T-helper 1 cell treated with Interleukin-12 subunit alpha and Interleukin-12 subunit beta and Interleukin-4 antibody, amounts not matched to agents 30 ng/mL and 1 ng/mL, for 36 hours (primary cell): ENCODE measurements at places on chromosomes 16 and 17. TPM values are rescaled to one million over a fixed set of nuclear protein-coding genes. Genes with fewer than 3 reads are reported as not detected.

COG4 gene
- 55.8 and 57.9 TPM in 2 replicates for total RNA-seq

UMOD gene
- total RNA-seq: not detected in 2 replicates

VPS4A gene
- total RNA-seq: 38.6 and 40.1 TPM in 2 replicates

NKD1 gene
- 1.0 and 1.5 TPM in 2 replicates for total RNA-seq

TP53TG3B gene
- not detected in 2 replicates for total RNA-seq

MAF gene
- total RNA-seq: 67.6 and 70.6 TPM in 2 replicates

KRTAP9-7 gene
- not detected in 2 replicates for total RNA-seq

IQCK gene
- total RNA-seq: 0.71 and 0.88 TPM in 2 replicates

KRT31 gene
- total RNA-seq: not detected in 2 replicates

CCDC40 gene
- not detected in 2 replicates for total RNA-seq

MYOCD gene
- not detected in 2 replicates for total RNA-seq

ITGB3 gene
- 0.42 and 0.59 TPM in 2 replicates for total RNA-seq

ZFHX3 gene
- 0.73 and 0.81 TPM in 2 replicates for total RNA-seq

OR3A2 gene
- 0.86 and 0.98 TPM in 2 replicates for total RNA-seq

ABCC12 gene
- total RNA-seq: not detected in 2 replicates

TBC1D3I gene
- total RNA-seq: 0.69 and 2.6 TPM in 2 replicates

ST6GALNAC1 gene
- total RNA-seq: 1.1 and 3.2 TPM in 2 replicates

TP53TG3F gene
- total RNA-seq: not detected in 2 replicates

MYH3 gene
- 6.1 TPM in 2 replicates for total RNA-seq

KRT12 gene
- total RNA-seq: not detected in 2 replicates

PRR35 gene
- total RNA-seq: 0.10 TPM in 1 of 2 replicates, not detected in the other

BLMH gene
- 62.9 and 65.3 TPM in 2 replicates for total RNA-seq

CD19 gene
- not detected in 2 replicates for total RNA-seq

TPSB2 gene
- not detected in 2 replicates for total RNA-seq

DRC7 gene
- total RNA-seq: not detected in 2 replicates

HNF1B gene
- total RNA-seq: 1.6 and 1.8 TPM in 2 replicates

OR1F1 gene
- not detected in 2 replicates for total RNA-seq

MT1A gene
- total RNA-seq: 1.0 TPM in 1 of 2 replicates, not detected in the other

LPO gene
- total RNA-seq: not detected in 2 replicates

B3GNT9 gene
- 15.1 and 16.7 TPM in 2 replicates for total RNA-seq

IRF8 gene
- total RNA-seq: 16.9 and 17.5 TPM in 2 replicates

CCL14 gene
- not detected in 2 replicates for total RNA-seq

PRSS22 gene
- not detected in 2 replicates for total RNA-seq

KCNJ18 gene
- total RNA-seq: not detected in 2 replicates

ABI3 gene
- total RNA-seq: 73.2 and 77.2 TPM in 2 replicates

SMIM36 gene
- not detected in 2 replicates for total RNA-seq

HSF5 gene
- 0.47 and 0.63 TPM in 2 replicates for total RNA-seq

SLC13A5 gene
- not detected in 2 replicates for total RNA-seq
